Activated naive CD4-positive, alpha-beta T cell treated with Interleukin-2 at 50 U/mL for 16 hours (primary cell): ENCODE measurements at places on chromosomes 3 and 15.

- DNase-seq, result no peak
These were observed 63.1 kb downstream of the ATP2B2 start for GRCh38 chr3:10442151-10442795.

DNA sequence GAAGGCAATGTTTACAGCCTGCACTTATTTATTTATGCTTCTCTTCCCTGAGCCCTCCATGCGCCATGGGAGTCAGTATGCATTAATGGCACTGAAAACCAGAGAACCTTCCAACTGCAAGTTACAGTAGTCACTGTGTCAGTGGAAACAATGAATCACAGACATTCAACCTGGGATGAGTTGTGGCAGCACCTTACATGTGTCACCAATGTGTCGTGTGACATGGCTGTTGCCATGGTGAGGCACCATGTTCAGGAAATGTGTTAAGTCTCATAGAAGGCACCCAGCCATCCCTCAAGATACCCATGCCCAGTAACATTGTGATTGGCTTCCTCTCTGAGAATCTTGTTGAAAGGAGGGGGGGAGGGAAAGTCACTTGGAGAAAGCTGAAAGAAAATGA lies 105.0 kb downstream of the FOXP1 start:
- DNase-seq, result peak; percentile 76

DNA sequence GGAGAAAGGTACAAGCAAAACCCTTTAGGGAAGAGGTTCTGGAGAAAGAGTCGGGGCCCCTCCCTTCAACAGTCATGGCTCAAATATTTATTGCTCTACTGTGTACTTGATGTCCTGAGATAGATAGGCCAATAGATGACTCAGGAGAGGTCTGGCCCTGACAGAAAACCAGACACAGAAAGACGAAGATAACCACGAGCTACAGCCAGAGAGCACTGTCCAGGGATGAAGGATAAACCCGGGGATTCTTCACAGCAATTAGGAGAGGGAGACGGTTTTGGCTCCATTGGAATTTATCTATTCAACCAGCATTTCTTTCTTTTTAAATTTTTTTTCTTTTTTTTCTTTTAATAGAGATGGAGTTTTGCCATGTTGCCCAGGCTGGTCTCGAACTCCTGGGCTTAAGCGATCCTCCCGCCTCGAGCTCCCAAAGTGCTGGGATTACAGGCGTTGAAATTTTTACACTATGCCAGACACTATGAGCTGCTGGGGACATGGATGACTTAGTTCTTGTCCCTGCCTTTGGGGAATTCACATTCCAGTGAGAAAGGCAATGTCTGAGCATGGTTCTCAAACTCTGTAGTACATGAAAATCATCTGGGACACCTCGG lies 4.6 kb upstream of the CIDEC start:
- DNase-seq, result no peak

DNA sequence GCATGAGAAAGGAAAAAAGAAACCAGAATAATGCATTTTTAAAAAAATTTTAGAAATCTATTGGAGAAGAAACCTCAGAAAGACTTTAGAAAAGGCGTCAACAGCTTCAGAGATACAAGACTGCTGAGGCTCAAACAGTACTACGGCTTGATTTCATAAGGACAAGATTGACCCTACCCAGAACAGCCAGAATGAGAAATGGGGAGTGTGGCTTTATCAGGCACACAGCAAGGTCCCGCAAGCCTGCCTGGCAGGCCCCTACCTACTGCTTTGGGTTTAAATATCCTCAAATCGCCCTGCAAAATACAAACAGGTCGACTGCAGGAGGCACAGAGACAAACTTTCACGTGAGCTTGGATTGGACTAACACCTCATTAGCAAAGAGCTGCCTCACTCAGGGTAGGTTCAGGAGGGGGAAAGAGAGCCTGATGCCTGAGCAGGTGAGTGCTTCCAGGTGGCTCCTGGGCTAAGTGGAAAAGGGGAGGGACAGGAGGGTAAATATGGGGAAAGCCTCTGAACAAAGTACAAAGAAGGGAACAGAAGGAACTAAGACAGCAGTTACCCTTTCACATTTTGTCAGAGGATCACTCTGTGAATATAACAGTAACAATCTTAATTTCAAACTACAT lies 87.5 kb downstream of the RORA start:
- DNase-seq, result no peak

GRCh38 chr3:68485051-68485450 lies 447.3 kb downstream of the TAFA4 start:
- DNase-seq, result no peak

DNA sequence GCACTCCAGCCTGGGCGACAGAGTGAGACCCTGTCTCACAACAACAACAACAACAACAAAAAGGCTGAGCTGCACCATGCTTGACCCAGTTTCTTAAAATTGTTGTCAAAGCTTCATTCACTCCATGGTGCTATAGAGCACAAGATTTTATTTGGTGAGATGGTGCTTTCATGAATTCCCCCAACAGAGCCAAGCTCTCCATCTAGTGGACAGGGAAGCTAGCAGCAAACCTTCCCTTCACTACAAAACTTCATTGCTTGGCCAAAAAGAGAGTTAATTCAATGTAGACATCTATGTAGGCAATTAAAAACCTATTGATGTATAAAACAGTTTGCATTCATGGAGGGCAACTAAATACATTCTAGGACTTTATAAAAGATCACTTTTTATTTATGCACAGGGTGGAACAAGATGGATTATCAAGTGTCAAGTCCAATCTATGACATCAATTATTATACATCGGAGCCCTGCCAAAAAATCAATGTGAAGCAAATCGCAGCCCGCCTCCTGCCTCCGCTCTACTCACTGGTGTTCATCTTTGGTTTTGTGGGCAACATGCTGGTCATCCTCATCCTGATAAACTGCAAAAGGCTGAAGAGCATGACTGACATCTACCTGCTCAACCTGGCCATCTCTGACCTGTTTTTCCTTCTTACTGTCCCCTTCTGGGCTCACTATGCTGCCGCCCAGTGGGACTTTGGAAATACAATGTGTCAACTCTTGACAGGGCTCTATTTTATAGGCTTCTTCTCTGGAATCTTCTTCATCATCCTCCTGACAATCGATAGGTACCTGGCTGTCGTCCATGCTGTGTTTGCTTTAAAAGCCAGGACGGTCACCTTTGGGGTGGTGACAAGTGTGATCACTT lies 2.0 kb downstream of the CCR5 start:
- no peak for DNase-seq

GRCh38 chr3:135623558-135623957 lies 342.0 kb upstream of the PPP2R3A start:
- no peak for DNase-seq

GRCh38 chr3:113560271-113560670 lies 27.9 kb downstream of the SIDT1 start:
- no peak for DNase-seq

- no peak for DNase-seq
These were observed 35.1 kb upstream of the IL12A start for GRCh38 chr3:159953325-159954085.

DNA sequence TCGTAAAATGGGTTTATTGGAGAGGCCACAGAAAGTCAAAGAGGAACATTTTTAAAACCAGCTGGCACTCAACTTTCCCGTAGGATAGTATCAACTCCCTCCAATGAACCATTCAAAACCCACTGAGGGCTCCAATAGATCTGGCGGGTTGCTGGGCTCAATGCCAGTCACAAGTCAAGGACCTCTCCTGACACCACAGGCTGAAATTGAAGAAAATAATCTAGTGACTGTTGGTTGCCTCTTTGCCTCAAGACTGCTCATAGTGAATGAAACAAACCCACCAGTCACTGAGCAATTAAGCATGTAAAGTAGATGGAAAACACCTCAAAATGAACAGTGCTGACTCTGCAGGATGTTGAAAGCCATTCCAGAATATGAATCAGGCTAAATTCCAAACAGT lies 500.6 kb upstream of the AGTR1 start:
- no peak for DNase-seq

- no peak for DNase-seq
These were observed 43.4 kb downstream of the ESYT3 start for GRCh38 chr3:138477801-138478200.

DNA sequence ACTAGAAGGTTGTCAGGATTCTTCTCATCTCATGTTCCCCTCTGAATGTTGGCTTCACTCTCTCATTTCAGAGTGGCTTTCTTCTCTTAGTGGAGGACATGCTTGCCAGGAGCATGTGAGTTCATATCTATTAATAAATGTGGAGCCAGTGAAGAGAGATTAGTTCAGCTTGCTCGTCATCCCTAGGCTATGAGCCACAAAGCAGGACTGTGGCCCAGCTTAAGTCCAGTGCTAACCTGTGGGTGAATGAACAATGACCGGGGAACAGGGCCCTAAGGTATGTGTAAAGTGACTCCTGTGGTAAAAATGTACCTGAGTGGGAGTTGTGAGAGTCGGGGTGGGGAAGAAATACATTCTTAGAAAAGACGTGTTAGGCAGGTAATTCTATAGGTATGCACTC lies 96.9 kb upstream of the TBL1XR1 start:
- DNase-seq, result no peak

- no peak for DNase-seq
These were observed 54.1 kb downstream of the PLXNA1 start for GRCh38 chr3:127037021-127037400.

DNA sequence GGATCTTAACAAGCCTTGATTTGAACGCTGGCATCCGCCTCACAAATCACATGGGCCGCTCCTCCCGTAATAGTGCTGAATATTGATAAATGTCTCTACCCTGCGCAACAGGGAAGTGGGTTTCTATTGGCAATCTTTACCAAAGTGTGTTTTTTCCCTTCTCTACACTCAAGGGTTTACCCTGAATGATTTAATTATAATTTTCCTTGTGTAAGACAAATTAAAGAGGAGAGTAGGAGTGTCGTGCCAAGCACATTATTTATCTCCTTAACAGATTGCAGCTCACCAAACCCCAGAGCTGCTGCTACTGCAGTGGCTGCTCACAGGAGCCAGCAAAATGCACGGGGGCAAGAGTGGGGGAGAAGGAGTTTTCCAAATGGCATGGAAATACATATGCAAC lies 545.8 kb downstream of the FOXP1 start:
- DNase-seq, result no peak

- DNase-seq, result no peak
These were observed 591.0 kb downstream of the MECOM start for GRCh38 chr3:169072494-169072893.

- DNase-seq, result no peak
These were observed 457.8 kb downstream of the ROBO1 start for GRCh38 chr3:79310016-79310415.
